ENCODE measurements at places on chromosomes 16 and 17. TPM values are rescaled to one million over a fixed set of nuclear protein-coding genes. Genes with fewer than 3 reads are reported as not detected.

IRF8 gene
- not detected for total RNA-seq

KRTAP17-1 gene
- total RNA-seq = not detected

ARHGAP44 gene
- total RNA-seq = 0.12 TPM

MYH3 gene
- total RNA-seq = 0.12 TPM

HS3ST3B1 gene
- 0.88 TPM for total RNA-seq

CPNE7 gene
- 1.3 TPM for total RNA-seq

KRTAP4-5 gene
- not detected for total RNA-seq
